Naive thymus-derived CD8-positive, alpha-beta T cell (primary cell): ENCODE measurements at places on chromosomes 3 and 15. TPM values are rescaled to one million over a fixed set of nuclear protein-coding genes. Genes with fewer than 3 reads are reported as not detected.

The TPRG1 gene
- 0.04 TPM for polyA plus RNA-seq

DNA sequence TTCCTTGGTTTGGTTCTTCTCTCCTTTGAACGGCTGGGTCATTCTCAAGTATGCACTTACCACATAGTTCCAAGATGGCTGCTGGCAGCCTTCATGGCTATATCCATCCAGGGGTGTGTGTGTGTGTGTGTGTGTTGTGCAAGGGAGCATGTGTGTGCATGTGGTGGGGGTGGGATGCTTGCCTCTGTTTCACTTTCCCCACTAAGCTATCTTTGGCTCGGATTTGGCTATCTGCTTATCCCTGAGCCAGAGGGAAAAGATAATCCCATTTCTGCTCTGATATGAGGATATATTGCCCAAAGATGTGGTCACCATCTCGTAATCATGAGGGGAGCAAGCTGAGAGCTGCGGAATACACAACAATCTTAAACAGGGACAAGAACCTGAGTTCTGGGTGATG, 26.2 kb downstream of the ANAPC13 start:
- no peak for DNase-seq

DNA sequence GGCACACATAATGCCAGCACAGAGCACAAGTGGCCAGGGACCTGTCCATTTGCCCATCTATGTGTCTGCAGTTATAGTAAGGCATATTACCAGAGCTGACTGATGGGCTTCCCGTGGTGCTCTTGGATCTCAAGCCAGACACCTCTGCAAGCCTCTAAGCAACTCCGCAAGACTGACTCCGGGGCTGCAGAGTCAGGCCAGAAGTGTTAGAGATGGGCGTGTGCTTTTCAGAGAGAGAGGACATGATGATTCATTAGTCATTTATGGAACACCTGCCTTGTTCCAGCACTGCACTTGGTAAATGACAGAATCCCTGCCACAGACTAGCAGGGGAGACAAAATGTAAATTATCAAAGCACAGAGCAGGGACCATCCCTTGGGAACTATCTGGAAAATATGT, 559.0 kb downstream of the PDCD6IP start:
- no peak for DNase-seq

- no peak for DNase-seq
These were observed 163.1 kb downstream of the FMN1 start for GRCh38 chr15:33031324-33031821.

The CCNB2 gene
- 0.34 TPM for polyA plus RNA-seq

GRCh38 chr3:13040361-13041074, 32.7 kb downstream of the IQSEC1 start:
- no peak for DNase-seq

The CDCP1 gene
- 0.07 TPM for polyA plus RNA-seq

- DNase-seq, result peak; percentile 61
These were observed 419 bp downstream of the HYKK start for GRCh38 chr15:78507831-78508160.

The DCLK3 gene
- not detected for polyA plus RNA-seq

DNA sequence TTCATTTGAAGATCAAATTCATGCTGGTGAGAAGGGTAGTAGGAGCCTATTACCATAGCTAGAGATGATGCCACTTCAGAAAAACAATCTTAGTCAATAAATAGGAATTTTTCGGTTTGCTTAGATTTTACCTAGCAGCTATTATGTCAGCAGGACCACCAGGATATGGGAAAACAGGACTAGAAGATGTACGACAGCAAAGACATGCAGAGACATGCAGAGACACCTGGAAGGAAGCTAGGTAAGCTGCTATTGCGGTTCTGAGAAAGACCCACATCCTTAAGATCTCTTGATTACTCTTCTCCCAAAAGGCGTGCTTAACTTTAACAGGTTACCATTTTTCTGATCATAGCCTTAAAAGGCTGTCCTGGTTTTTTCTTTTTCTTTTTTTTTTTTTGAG, 64.8 kb upstream of the THSD4 start:
- DNase-seq, result no peak

The CFAP44 gene
- polyA plus RNA-seq, result 0.22 TPM

DNA sequence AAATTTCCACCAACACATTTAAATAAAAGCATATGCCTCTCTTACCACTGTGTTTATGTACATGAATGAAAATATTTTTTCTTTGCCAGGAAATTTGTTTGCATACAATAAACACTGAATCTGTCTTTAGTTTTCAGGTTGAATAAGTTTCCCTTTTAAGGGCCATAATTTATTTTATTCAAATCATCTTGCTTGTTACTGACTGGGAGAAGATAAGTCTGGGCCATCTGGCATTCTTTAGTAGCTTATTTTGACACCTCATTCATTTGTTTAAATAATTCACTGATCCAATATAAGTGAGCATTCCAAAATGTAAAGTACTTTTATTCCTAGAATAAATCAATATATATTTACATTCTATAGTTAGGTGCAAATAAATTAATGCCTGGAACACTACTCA, 1001.3 kb downstream of the PLOD2 start:
- DNase-seq, result no peak

- no peak for DNase-seq
These were observed 86.8 kb upstream of the MEF2A start for GRCh38 chr15:99478977-99479376.
